Subcutaneous preadipocyte (primary cell): ENCODE measurements at places on chromosomes 1 and 21. TPM values are rescaled to one million over a fixed set of nuclear protein-coding genes. Genes with fewer than 3 reads are reported as not detected.

The EPS8L3 gene
- total RNA-seq, result not detected in 2 replicates

The TNNT2 gene
- total RNA-seq, result not detected in 2 replicates

The CFAP107 gene
- not detected in 2 replicates for total RNA-seq

The TFF3 gene
- total RNA-seq, result 0.37 TPM in 1 of 2 replicates, not detected in the other

The MYOG gene
- not detected in 2 replicates for total RNA-seq

The SPRR1A gene
- total RNA-seq, result not detected in 2 replicates

The PRELP gene
- total RNA-seq, result under 0.01 and 0.37 TPM in 2 replicates

The NHLH1 gene
- 0.20 TPM in 1 of 2 replicates, not detected in the other for total RNA-seq

The HAO2 gene
- total RNA-seq, result not detected in 2 replicates

The GFI1 gene
- total RNA-seq, result under 0.01 and 0.20 TPM in 2 replicates

The SELL gene
- total RNA-seq, result under 0.01 TPM in 1 of 2 replicates, not detected in the other

The FABP3 gene
- total RNA-seq, result 204 and 478 TPM in 2 replicates

The TSNAX gene
- total RNA-seq, result 28.3 and 37.7 TPM in 2 replicates

The TCHHL1 gene
- not detected in 2 replicates for total RNA-seq

The BEND5 gene
- total RNA-seq, result 0.20 and 1.1 TPM in 2 replicates

The TNFRSF8 gene
- under 0.01 TPM in 1 of 2 replicates, not detected in the other for total RNA-seq

The FMN2 gene
- total RNA-seq, result 15.4 and 35.8 TPM in 2 replicates
